T-helper 2 cell (primary cell): ENCODE measurements at places on chromosomes 5 and 9.

- no peak for DNase-seq
These were observed 5.1 kb downstream of the ITGA2 start for GRCh38 chr5:52994266-52994665.

- DNase-seq = no peak
These were observed 82.5 kb downstream of the NFIB start for GRCh38 chr9:14231196-14231990.

DNA sequence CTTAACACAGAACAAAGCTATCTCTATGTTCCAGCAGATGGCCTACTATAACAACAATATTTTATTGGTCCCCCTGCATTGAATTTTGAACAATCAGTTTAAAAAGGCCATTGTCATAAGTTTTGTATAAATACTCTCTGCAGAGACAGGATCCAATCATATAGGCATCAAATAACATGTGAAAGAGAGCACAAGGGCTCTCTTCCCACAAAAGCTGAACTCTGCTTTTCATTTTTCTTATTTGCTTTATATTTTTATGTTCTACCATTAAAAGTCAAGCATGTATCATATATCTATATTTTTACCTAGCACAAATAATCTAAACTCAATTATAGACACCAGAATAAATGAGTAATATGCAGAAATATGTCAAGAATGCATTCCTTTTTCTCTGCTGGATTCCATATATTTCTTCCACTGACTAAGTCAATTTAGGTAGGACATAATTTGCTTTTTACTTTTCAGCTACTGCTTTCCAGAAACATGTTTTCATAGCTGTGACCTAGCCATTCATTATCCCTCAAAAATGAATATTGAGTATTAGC is 143.6 kb downstream of the CDH9 start:
- DNase-seq = no peak

DNA sequence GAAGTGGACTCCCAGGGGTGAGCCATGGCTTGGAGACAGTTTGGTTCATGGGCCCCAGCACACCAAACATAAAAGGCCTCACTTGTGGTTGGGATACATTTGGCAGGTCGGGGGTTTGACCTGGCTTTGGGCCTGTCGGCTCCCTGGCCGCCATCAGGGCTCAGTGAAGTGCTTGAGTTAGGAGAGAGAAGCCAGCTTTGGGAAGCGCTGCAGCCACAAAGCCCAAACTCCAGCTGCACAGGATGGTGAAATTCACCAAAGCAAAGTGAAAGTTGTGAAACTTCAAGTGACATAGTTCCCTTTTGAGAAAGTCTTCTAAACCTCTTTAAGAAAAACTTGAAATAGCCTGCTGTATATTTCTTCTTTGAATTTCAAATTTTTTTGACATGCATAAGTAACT is 27.5 kb downstream of the SLC46A2 start:
- DNase-seq = no peak

- DNase-seq = no peak
These were observed 136.4 kb downstream of the ZSWIM6 start for GRCh38 chr5:61468483-61468865.

GRCh38 chr5:147432323-147432722 is 77.5 kb downstream of the DPYSL3 start:
- DNase-seq = no peak
